Amniotic stem cell (primary cell): ENCODE measurements at places on chromosomes 4 and X.

DNA sequence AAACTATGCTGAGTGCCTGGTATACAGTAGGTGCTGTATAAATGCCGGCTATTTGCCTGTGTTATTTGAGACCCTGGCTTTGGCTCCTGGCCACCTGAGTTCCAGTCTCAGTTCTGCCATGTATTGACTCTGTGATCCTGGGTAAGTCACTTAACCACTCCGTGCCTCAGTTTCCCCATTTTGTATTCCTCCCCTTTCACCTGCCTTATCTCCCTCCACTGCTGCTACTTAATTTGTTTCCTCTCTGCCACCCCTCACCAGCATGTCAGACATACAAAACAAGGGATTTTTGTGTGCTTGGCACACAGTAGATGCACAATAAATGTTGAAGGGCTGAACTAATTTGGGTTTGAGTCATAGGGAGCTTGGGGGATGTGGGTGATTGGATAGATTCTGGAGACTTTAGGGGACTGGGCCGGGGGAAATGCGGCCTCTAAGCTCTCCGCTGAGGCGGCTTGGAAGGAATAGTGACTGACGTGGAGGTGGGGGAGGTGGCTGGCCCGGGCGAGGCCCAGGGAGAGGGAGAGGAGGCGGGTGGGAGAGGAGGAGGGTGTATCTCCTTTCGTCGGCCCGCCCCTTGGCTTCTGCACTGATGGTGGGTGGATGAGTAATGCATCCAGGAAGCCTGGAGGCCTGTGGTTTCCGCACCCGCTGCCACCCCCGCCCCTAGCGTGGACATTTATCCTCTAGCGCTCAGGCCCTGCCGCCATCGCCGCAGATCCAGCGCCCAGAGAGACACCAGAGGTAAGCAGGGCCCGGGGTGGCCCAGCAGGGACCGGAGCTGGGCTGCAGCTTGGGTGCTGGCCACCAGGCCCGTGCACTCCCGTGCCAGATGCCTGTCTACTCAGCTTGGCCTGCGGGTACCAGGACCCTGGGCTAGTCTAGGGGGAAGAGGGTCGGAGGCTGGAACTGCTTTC, at the start of gene TIMP1:
Gene TIMP1 (plus strand): TSS at position 706 of the 917 bp plus-strand sequence. CDS start 980 bp downstream, outside the sequence.
- peak; percentile 80 for DNase-seq

DNA sequence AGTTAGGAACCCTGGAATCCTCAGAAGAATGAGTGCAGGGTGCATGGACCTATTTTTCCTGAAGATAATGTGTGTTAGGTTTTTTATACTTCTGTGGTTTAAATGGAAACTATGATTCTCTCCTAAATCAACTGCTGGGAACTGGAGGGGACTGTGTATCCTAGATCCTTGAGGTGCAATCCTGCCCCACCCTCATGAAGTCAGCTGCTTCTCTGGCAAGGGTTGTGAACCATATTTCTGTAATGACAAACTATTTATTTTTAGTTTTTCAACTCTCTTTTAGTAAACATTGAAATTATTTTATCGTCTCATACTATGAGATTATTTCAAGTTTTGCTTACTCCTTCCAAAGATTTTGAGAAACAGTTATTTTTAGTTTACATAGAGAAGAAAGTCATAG, 25.8 kb upstream of the VEGFC start:
- DNase-seq = no peak

DNA sequence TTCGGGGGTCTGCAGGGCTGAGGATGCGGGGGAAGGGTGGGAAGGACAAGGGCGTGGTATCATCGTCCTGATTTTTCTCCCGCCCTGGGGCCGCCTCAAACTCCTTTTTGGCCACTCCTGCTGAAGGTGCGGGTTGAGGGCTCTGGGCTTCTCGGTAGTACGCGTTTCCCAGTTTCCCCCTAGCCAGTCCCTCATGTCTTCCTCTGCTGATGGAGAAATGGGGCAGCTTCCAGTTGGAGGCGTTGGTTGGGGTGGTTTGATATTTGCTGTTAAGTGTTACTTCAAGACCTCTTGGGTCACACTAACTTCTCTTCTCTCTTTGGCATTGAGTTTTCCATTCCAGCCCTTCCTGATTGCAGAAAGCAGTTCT, 482 bp downstream of the GSTCD start:
- no peak for DNase-seq

DNA sequence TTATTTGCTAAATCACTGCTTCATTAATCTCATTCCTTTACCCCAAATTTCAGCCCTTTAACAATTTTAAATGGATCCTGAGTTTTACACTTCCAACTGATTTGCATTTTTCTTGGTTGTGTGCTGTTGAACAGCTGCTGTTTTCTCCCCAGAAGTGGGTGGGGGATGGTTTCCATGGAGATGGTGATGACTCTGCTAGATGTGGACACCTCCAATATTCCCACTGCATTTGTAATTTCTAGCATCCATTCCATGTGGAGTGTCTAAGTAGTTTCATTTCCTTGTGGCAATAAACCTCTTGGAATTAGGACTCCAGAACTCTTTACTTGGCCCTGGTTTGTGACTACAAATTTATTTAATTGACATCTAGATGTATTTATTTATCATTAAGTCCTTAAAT, 330.4 kb downstream of the GBA3 start:
- DNase-seq = no peak

GRCh38 chr4:127047930-127048329, 584.8 kb upstream of the INTU start:
- DNase-seq = no peak

- DNase-seq = no peak
Measured at GRCh38 chrX:78769946-78770345, 22.4 kb downstream of the LPAR4 start.

- no peak for DNase-seq
Measured at GRCh38 chr4:121390335-121390734, 9.5 kb upstream of the QRFPR start.

DNA sequence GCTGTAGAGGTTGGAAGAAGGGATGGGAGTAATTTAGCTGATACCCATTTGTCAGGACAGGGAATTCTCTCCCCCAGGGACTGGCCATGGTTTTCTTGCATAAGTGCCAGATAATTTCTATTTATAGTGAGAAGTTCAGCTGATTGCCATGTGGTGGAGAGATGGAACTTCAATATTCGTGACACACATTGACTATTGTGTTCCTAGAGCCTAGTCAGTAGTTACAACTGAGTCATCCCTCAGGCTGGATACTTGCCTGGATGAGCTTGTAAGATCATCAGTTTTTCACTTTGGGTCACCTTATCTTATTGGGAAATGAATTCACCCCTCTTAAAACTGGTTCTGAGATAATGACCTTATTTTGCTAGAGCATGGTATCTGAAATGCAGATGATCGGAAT, 32.2 kb downstream of the CFAP299 start:
- no peak for DNase-seq

DNA sequence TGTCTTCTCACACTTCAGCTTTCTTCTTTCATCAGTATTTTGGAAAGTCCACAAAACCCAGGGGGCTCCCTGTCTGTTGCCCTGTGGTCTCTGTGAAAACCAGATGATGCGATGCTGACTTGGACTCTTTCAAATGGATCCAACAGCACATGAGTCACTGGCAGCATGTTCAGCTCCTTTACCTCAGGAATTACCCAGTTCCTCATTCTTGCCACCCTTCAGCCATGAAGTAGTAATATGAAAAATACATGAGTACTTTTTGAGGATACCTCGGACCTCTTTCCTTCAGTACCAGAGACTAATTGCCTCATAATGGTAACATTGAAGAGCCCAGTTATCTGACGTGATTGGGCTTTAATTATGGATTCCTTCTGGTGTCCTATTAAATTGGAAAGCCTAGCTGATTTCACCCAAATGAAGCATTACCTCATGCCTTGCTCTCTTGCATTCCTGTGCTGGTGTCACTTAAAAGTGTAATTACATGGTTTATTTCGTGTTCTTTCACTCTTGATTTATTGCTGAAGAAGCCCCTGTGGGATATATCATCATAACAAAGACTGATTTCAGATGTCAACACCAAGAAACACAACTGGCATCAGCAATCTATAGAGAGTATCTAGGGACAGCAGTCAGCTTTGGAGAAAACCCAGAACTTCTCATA, 63.4 kb downstream of the NFKB1 start:
- DNase-seq = no peak

DNA sequence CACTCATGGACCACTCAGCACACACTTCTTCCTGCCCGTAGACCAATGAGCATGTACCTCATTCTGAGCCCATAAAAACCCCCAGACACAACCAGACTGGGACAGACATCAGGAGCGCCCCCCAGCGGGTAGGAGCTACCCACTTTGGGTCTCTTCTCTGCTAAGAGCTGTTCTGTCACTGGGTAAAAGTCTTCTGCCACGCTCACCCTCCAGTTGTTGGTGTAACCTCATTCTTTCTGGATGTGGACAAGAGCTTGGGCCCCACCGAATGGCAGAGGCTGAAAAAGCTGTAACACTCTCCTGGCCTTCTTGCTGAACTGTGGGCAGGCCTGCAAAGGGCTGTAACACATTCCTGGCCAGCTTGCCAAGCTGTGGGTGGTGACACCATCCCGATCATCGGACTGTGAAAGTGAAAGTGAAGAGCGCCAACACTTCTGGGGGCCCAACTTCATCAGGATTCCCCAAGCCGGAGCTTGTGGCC, 137.6 kb downstream of the TECRL start:
- DNase-seq = no peak

GRCh38 chrX:130826249-130826648, 76.8 kb downstream of the ENOX2 start:
- DNase-seq = no peak

DNA sequence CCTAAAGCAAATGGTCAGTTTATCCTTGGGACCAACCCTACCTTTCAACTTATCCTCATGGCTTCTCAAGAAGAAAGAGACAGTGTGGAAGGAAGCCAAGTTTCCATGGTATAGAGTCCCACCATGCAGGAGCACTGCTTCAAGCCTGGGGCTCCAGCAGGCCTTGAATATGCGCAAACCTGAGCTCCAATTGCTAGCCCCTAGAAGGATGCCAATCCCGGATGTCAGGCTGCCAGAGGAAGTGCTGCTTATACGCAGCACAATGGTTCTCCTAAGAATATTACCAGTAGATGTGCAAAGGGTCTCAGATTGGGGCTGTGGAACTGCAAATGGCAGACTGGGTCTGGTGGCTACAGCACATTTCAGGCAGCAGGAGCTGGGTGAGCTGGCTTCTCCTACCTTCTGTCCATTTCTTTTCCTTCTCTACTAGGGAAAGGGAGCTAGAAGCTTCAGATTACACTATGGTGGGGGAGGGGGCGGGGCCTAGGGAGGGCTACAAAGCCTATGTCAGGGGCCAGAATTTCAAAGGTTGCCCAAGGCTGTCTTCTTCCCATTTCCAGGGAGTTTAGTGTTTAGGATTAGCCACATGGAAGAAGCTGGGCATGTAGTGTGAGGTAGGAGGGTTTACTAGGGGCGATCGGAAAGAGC, 40.7 kb upstream of the CITED1 start:
- DNase-seq = no peak

GRCh38 chr4:7206911-7207567, 14.7 kb downstream of the SORCS2 start:
- DNase-seq = peak; percentile 85

- no peak for DNase-seq
Measured at GRCh38 chr4:38311495-38312126, 351.4 kb downstream of the PTTG2 start.

- DNase-seq = no peak
Measured at GRCh38 chr4:6633091-6633906, 7.2 kb upstream of the MRFAP1 start.

GRCh38 chr4:85866508-85866907, 391.6 kb downstream of the ARHGAP24 start:
- no peak for DNase-seq

DNA sequence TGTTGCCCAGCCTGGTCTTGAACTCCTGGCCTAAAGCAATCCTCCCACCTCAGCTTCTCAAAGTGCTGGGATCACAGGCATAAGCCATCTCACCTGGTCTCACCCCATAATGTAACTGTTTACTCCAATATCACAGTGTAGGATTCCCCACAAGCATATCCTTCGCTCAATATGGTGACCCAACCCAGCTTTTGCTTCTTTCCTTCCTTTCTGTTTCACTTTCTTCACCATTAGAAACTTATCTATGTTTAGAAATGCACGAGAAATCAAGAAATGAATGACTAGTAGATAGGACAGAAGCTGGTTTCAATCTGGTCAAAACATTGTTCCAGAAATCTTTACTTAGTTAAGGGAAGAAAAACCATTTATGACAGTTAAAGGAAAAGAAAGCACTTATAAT, 18.9 kb downstream of the TSPAN5 start:
- DNase-seq = no peak

GRCh38 chrX:50671661-50672060, 142.3 kb downstream of the SHROOM4 start:
- DNase-seq = no peak

- DNase-seq = no peak
Measured at GRCh38 chr4:173698557-173699262, 168.7 kb upstream of the HAND2 start.

- DNase-seq = no peak
Measured at GRCh38 chr4:158783785-158784184, 15.0 kb downstream of the FNIP2 start.

DNA sequence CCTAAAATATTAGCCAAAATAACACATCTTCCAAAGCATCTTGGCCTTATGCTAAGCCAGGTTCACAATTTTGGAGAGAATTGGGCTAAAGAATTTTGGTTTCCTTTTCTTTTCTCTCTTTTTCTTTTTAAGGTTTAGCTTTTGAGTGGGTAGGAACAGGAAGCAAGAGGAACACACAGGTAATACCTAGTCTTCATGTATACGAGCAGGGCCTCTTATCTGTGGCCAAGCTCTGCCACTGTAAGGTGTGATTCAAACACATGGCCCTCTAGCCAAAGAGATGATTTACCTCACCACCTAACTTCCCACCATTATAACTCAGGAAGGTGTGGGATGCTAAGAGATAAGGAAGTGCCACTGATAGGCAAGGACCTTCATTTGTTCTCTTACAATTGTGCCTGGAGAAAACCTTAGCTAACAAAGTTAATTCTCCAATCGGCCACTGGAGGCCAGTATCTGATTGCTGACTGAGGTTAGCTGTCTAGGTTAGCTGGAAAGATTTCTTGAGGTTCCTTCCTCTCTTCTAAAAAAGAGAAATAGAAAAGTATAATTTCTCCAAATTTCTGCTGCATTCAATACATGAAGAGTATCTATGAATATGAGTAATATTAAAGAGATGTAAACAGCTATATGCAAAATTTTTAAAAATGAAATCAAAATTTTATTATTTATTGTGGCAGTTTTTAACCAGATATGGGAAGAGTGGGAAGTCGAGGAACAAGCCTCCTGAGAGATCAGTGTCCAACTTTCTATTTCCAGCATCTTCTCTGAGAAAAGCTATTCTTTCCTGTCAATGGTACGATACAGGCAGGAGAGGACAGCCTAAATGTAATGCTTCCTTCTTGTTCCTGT, 30.1 kb upstream of the BBS7 start:
- DNase-seq = peak; percentile 10

- DNase-seq = peak; percentile 6
Measured at GRCh38 chr4:174592985-174593335, 70.7 kb upstream of the HPGD start.

GRCh38 chr4:189069772-189070171, 870.9 kb upstream of the FRG1 start:
- no peak for DNase-seq

- no peak for DNase-seq
Measured at GRCh38 chr4:69689599-69689998, 36.6 kb upstream of the UGT2A1 start.

DNA sequence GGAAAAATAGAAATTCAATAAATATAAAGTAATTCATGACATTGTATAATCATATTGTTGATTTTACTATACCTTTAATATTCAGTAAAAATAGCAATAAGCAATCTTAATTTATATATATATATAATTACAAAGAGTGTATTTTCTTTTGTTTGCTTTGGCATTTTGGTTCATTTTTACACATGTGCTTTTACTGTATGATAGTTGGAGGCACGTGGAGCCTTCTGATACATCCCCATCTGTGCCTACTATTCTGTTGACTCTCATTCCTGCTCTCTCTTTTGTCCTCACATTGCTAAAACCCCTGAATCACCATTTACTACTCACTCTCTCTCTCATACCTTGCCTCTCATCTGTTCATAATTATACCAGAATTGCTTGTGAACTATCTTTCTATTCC, 106.4 kb upstream of the NDST4 start:
- DNase-seq = no peak
